HAP-1 (cell line): ENCODE measurements at places on chromosomes 2 and 18.

GRCh38 chr2:234051374-234052070 lies 1.0 kb downstream of the SPP2 start:
- no peak for DNase-seq

- no peak for DNase-seq
These were observed 991.0 kb upstream of the CHAC2 start for GRCh38 chr2:52776571-52776970.

DNA sequence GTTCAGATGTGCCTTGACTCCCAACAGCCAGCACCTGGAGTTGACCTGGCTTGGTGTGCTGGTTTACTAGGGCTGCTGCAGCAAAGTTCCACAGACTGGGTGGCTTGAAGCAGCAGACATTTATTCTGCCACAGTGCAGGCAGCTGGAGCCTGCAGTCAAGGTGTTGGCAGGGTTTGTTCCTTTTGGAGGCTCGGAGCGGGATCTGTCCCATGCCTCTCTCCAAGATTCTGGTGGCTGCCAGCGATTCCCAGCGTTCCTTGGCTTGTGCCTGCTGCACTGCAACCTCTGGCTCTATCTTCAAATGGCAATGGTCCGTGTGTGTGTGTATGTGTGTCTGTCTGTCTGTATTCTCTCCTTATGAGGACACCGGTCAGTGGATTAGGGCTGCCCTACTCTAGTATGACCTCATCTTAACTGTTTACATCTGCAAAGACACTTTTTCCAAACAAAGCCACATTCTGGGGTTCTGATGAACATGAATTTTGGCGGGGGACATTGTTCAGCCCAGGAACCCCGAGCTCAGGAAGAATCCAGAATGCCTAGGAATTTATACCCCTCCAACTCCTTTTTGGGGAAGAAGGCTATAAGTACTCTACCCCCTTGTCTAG lies 44.7 kb upstream of the TMEM131 start:
- no peak for DNase-seq

DNA sequence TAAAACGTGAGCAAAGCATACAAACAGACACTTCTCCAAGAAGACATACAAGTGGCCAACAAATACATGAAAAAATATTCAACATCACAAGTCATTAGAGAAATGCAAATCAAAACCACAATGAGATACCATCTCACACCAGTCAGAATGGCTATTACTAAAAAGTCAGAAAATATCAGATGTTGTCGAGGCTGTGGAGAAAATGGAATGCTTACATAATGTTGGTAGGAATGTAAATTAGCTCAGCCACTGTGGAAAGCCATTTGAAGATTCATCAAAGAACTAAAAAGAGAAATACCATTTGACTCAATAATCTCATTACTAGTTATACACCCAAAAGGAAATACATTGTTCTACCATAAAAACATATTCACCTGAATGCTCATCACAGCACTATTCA lies 825.7 kb downstream of the SUCLG1 start:
- no peak for DNase-seq
